ENCODE measurements at places on chromosomes 5 and 9. TPM values are rescaled to one million over a fixed set of nuclear protein-coding genes. Genes with fewer than 3 reads are reported as not detected.

Gene GPSM1
- total RNA-seq: 8.4 TPM

Gene PRSS3
- 42.2 TPM for total RNA-seq

Gene CCL27
- total RNA-seq: not detected

Gene PRDM12
- total RNA-seq: not detected

Gene GFI1B
- not detected for total RNA-seq

DNA sequence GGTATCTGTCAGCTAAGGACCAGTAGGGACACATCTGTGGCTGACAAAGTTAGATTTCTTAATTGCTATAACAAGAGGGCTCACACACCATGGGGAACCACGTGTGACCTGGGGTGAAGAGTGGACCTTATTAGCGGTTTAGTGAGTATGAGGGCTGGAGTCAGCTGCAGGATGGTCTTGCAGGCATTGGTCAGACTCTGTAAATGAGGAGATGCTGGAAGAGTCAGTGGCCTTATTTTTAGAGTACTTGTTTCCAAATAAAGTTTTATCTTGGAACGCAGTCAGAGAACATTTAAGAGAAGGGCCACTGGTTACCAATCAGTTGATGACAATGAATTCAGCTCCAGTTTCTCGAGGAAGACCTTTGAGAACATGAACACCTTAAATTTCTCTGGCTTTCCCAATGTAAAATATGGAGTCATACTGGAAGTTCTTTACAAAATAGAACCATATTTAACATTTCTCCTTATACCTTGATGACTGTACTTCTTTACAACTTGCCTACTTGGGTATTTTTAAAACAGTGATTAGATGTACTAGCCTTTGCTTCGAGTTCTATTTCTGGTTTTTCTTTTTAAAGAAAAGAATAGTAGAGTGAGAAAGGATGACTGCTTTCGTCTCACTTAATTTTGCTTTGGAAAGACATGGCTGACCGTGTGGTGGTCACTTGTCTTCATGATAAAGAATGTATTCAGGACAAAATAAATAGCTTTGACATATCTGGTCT lies 185.9 kb upstream of the S1PR3 start:
- no peak for DNase-seq

DNA sequence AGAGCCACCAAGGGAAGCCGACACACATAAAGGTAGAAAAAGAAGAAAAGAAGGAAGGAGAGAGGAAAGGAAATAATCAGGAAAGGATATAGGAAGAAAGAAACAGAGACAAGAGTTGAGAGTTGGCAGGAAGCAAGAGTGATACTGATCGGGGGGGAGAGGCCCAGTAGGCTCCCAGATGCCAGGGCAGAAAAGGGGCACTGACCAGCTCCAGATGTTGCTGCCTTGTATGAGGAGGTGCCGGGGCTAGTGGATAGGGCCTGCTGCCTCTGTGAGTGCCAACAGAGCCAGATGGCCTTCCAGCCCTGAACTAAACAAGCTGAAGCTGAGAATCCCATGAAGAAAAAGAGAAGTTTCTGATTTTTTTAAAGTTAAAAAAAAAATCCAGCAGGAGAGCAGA lies 82.0 kb upstream of the TRIM32 start:
- no peak for DNase-seq

GRCh38 chr5:169534311-169534880 lies 49.2 kb upstream of the SPDL1 start:
- DNase-seq: no peak

- no peak for DNase-seq
Measured at GRCh38 chr5:167920589-167920988, 370.9 kb upstream of the WWC1 start.

DNA sequence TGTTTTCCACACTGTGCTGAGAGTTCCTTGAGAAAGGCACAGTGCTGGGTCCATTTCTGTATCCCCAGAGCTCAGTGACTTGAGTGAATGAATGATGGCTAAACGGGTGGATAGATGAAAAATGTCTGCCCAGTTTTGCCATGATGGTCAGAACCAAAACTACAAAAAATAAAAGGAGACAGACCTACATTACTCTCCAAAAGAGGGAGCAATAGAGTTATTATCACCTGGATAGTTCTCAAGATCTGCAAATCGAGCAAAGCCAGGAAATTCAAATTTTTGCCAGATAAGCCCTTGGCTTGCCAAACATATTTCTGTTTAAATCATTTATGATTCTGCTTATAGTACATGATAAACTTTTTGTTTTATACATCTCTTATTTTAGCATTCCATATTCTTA lies 214.2 kb upstream of the ZNF462 start:
- no peak for DNase-seq

- no peak for DNase-seq
Measured at GRCh38 chr5:110333384-110333783, 393.1 kb downstream of the TMEM232 start.

GRCh38 chr9:35140093-35140492 lies 21.7 kb upstream of the UNC13B start:
- no peak for DNase-seq

GRCh38 chr5:133286483-133286882 lies 234.7 kb downstream of the HSPA4 start:
- no peak for DNase-seq

- no peak for DNase-seq
Measured at GRCh38 chr5:76620166-76620565, 3.0 kb downstream of the F2RL2 start.

- DNase-seq: no peak
Measured at GRCh38 chr9:127972236-127972871, 8.4 kb downstream of the EEIG1 start.

GRCh38 chr9:20725675-20726074 lies 41.6 kb downstream of the FOCAD start:
- DNase-seq: no peak
